ENCODE measurements at places on chromosomes 4 and X.

- peak; percentile 94 for DNase-seq
These were observed 13.1 kb upstream of the PRDM8 start for GRCh38 chr4:80184053-80184824.

DNA sequence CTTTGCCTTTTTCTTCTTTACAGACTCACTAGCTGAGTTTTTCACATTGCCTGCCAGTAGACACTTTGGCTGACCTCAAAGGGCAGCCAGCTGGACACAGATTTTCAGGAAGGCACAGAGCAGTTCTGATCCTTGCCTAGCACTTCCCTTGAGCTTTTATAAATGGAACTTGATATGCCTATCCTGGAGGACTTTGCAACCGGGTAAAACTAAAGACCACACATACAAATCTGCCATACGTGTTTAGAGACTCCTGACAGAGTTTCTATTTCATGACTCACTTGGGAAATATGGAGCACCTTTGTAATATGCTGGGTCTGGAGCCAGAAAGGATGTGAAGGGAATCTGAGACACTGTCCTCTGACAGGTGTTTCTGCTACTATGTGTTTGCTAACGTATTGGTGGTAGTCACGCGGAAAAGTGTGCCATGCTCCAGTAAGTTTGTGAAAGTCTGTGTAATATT, 56.7 kb upstream of the RASSF6 start:
- no peak for DNase-seq

DNA sequence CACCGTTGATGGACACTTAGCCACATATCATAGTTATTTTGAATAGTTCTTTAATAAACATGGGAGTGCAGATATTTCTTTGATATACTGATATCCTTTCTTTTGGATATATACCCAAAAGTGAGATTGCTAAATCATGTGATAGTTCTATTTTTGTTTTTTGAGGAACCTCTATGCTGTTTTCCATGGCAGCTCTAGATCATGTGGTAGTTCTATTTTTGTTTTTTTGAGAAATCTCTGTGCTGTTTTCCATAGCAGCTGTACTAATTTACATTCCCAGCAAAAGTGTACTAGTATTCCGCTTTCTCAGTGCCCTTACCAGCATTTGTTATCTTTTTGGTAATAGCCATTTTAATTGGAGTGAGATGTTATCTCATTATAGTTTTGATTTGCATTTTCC, 3.6 kb downstream of the SH3BGRL start:
- no peak for DNase-seq

DNA sequence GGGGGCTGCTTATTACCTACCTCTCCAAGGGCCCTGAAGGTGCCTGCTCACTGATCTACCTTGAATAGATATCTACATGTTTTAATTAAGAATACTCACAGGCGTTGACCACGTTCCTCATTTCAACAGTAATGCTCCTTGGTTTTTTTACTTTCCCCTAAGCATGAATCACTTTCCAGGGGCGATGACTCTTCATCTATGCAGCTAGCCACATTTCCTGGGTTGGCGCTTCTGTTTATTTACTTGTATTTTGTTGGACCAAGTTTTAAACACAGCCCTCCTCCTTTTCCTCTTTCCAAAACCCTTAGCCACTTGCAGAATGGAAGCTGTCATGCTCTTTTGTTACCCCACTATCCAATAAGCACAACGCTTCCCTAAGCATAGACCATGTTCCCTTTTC, 50.8 kb downstream of the CBLL2 start:
- DNase-seq = no peak

DNA sequence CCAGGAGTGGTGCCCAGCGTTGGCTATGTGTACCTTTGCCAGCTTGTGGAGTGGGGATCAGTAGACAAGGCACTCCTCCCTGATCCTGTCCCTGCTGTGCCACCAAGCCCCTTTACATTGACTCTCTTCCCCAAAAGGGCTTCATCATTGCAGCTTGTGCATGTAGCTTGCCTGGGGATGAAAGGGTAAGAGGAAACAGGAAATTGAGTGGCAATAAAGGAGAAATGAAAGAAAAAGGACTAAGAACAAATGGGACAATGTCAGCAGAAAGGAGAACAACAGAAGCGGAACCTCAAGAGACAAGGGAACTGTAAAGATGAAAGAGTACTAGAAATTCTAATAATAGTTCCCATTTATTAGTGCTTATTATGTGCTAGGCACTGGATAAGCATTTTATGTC, 8.7 kb upstream of the IL13RA1 start:
- no peak for DNase-seq
